ENCODE measurements at places on chromosomes 2 and 18.

DNA sequence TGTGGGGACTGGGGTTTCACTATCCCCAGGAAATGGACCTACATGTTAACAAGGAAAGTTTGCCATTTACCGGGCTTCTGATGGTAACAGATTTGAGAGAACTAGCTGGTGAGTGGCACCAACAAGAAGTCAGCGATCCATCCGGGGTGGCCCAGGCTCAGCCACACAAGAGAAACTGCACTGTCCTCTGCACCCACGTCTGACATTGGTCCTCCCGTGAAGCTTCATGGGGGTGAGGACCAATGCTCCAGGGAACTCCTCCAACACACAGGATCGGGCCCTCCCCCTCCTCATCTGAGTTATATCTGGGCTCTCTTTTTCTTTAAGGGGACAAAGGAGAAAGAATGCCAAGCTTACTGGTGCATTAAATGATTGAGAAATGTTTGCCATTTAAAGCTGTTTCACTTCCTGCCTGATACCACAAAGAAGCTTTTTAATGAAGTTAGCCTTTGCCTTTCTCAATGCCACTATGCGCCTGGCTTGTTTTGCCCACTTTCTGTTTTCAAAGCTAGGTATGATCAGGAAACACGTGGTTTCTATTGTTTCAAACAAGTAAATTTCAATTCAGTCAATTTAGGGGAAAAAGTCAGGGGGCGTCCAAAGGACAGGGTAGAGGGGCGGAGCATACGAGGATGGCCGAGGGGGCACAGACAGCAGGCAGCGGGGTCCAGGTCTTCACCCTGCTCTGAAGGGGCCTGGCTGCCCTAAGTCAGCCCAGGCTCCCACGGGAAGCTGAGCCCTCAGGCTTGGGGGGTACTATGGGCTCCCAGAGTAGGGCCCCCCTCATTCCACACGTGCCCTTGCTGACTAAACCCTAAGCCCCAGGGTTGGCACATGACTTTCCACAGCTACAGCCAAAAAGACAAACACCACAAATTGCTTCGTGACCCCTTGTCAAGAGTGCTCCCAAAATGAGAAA, 204.0 kb upstream of the ID2 start:
- no peak for DNase-seq

DNA sequence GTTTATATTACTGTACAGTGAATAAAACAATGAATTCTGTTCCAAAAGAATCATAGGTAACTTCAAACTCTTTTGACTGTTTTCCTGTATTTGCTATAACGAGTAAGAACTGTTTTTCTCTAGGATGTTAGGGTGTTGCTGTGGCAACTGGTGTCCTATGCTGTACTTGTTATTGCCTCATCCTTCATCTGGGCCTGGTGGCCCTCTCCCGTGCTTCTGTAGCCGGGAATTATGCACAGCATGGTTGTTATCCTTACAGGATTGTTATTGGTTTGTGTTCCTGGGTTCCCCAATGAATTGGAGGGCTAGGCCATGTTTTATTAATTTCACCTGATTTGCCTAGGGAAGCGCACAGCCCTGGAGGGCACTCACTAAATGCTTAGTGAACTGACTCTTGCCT, 279.2 kb downstream of the PTPRM start:
- DNase-seq: no peak

- no peak for DNase-seq
These were observed 251.6 kb downstream of the AFF3 start for GRCh38 chr2:99890568-99891427.

DNA sequence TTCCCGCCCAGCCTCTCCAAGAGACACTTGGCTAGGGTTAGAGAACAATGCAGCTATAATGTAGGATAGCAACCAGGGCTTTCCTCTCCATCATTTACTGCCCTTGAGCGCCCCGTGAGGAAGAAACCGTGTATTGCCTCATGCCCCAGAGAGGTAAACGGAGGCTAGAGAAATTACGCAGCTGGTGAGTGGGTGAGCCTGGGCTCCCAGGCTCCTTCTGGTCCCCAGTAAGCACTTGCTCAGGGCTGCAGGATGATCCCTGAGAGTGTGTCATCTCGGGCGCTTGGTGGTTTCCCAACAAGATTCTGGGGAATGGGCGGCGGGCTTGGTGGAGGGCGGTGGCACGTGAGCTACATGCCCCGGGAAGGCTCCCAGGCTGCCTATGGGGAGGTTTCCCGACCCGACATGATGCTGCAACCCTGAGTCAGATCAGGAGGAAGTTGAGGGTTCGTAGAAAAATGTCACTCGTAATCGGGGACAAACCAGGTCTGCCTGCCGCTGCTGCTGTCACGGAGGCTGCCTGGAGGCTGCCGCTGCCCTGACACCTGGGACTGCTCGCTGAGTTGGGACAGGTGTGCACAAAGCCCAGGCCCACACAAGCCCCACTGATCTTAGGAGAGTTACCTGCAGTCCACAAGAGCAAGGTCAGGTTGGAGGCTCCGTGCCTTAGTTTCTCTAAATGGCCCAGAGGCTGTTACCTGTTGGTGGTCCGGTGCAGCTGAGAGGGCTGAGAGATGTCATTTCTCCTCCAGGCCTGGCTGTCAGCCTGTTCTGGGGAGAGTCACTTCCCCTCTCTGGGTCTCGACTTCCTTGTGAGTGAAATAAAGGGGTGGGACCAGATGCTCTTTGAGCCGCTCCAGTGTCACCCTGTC, at the start of gene GPR55:
TSS of gene GPR55 (minus strand) at position 773 of the 872 bp plus-strand sequence. CDS start 14,280 bp downstream, outside the sequence.
- peak; percentile 41 for DNase-seq

DNA sequence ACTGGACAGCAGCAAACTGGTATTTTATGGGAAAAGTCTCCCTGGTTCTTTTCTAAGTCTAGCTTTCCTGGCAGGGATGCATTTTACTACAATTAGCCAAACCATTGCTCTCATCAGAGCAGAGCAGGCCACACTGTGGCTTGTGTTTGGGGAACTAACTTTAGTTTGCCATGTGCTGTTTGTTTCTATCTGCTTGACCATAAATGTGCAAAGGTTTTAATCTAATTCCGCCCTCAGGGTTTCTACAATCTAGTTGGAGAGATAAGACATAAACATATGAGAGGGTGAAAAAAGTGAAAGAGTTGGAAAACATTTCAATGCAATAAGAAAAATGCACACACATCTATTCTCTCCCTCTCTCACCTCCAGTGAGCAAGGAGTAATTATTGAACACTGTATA, 86.9 kb upstream of the MAPK4 start:
- DNase-seq: no peak

GRCh38 chr2:239003624-239004273, 155.9 kb downstream of the TWIST2 start:
- no peak for DNase-seq

GRCh38 chr2:70095720-70096670, 8.7 kb downstream of the PCBP1 start:
- no peak for DNase-seq

DNA sequence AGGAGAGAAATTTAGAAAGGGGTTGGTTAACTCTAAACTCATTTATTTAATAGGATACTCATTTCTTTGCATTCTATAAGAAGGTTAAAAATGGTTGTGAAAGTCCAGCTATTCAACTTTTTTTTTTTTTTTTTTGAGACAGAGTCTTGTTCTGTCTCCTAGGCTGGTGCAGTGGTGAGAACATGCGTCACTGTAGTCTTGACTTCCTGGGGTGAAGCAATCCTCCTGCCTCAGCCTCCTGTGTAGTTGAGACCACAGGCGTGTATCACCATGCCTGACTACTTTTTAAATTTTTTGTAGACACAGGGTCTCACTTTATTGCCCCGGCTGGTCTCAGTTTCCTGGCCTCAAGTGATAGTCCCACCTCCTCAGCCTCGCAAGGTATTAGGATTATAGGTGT, 11.9 kb downstream of the ELP2 start:
- DNase-seq: no peak

DNA sequence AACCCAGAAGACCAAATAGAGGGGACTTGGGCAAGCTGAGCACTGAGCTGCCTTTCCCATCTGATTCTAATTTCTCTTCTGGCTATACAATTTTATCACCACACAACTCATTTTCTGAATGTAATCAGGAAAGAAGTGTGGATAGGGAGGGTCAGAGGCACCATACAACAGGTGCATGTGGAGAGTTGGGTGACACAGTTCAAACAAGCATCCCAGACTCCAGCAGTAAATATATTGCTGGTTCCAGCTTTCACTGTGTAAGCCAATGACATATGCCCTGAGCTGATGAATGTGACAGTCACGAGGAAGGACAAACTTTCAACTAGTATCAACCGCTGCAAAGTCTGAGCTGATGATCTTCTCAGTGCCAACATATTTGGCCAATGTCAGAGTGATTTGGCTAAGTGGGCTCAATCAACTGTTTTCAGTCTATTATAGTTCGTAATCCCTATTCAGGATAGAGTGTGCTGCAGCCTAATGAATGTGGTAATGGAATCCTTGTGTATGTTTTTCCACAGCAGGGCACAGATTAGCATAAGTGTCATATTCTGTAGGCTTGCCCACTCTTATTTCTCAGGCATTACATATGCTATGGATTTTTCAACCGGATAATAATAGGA, 109.9 kb upstream of the MEIS1 start:
- no peak for DNase-seq

DNA sequence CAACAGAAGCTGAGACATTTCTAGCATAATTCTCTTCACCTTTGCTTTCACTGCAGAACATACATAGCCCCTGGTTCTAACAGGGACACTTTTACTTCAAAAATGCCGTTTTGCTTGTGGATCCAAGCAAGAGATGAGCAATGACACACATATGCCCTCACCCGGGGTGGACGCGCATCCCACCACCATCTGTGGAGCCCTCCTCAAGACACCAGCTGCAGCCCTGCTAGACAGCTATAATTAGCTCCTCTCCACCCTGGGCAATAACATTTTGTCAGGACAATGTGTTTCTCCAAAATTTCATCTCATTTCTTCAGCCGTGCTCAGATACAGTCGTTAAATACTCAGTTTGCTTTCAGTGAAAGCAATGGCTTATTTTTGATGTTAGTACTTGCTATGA, 368.7 kb upstream of the RAB6C start:
- DNase-seq: no peak

DNA sequence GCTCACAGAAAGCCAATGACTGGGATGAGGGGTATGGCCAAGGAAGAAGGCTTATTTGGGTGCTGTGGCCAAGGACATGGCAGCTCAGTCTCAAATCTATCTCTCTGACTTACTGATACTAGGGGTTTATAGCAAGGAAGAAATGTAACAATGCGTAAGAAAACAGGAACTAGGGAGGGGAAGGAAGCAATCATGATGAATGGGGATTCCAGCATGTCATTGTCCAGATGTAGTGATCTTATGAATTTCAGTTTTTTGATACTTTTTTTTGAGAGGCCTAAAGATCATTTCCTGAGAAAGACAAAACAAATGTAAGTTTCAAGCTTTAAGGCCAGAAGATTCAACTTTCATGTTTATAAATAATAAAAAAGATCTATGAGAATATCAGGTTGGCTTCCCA, 298.6 kb upstream of the FAM98A start:
- DNase-seq: no peak

DNA sequence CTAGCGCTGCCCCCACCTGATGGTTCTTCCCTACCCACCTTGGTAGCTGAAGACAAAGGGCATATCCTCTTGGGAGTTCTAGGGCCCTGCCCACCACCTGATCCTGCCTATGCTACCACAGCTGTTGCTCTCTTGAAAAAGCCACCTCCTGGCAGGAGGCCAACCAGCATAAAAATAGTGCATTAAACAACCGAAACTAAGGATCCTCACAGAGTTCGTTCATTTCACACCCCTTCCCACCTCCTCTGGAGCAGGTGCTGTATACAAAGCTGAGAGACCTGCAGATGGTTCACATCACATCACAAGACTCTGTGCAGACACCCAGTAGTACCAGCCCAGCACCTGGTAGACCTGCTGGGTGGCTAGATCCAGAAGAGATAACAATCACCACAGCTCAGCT, 1348.0 kb upstream of the TMEFF2 start:
- no peak for DNase-seq

- DNase-seq: peak; percentile 23
These were observed 23.9 kb downstream of the PECR start for GRCh38 chr2:216057688-216058193.

DNA sequence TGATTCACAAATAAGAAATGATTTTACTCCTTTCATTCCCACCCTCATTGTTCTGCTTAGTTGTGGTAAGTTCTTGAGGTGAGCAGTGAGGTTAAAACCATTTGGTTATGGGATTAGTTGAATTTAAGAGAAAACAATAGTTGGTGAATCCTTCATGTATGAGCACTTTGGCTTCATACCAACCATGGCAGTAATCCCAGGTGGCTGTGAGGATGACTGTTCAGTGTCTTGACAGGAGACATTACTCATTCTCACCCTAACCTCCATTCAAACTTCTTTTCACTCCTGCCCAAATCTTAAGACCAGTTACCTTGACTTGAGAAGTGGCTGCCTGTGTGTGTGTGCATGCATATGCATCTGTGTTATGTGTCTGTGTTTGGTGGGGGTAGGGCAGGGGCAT, 143.1 kb downstream of the SETBP1 start:
- DNase-seq: no peak

GRCh38 chr2:163774862-163775261, 39.1 kb upstream of the FIGN start:
- DNase-seq: no peak

DNA sequence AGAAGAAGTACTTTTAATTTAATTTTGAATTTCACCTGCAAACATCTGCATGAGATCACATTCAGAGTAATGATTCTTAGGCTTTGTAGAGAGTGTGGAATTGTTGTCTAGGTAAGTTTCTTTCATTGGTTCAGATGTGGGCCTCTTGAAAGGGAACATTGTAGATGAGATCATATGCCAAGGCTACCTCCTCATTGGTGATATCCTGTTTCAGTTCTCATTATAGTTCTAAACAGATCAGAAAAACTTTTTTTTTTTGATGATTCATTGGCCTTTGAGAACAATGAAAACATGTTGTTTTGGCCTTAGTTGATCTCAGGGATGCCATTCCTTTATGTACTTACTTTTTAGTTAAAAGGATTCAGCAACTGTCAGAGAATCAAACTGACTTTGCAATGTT, 44.5 kb downstream of the EML6 start:
- no peak for DNase-seq

GRCh38 chr2:110157153-110157793, 41.7 kb upstream of the MALL start:
- DNase-seq: no peak

GRCh38 chr2:230784795-230785194, 72.2 kb downstream of the CAB39 start:
- no peak for DNase-seq

DNA sequence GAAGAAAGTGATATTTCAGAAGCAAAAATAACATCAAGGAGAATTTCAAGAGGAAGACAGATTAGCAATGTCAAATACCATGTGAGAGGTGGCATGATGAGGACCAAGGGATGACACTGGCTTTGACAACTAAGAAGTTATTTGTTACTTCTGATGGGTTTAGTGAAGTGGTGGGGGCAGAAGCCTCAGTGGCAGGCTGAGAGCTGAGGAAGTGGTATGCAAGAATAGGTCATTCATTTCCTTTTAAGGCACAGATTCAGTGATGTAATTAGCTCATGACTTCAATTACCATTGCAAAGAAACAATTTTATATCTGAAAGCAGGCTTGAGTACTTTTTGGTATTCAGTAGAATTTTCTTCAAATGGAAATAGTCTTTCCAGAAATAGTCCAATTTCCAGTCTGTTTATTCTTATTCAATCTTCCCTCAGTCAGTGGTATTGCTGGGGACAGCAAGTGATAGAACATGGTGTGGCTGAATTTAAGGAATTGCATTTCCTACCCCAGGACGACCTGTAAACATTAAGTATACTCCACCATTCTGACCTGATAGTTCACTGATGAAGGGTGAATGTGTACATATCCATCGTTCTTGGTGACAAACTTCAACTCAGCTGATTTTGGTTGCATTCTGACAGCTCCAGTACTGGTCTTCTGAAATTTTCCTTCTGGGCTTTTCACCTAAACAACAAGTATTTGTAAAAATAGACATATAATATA, 28.2 kb downstream of the GEMIN6 start:
- DNase-seq: no peak

GRCh38 chr18:8711736-8712135, 6.4 kb downstream of the MTCL1 start:
- DNase-seq: no peak
